ENCODE measurements at places on chromosomes 11 and 22.

DNA sequence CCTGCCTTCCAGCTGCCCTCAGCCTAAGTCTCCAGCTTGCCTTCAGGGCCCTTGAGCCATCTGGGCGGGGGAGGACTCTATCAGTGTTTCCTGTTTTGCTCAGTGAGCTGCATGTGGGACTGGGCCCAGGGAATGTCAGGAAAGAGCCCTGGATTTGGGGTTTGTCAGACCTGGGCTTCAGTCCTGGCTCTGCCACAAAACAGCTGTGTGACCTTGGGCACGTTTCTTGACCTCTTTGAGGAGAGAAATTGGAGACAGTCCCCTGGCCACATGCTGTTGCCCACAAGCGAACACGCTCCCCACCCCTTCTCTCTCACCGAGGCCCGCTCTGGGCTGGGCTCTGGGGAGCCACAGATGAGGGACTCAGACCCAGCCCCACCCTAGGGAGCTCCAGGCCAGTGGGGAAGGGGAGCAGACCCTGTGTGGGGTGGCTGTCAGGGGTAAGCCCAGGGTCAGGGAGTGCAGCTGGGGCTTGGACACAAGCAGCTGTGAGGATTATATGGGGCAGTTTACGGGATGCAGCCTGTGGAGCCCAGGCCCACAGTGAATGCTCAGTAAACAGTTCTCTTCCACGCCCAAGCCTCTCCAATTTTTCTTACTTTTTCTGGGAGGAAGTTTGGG is 12.3 kb downstream of the MYO7A start:
- DNase-seq, result no peak

- DNase-seq, result no peak
Measured at GRCh38 chr11:111438846-111439520, 59.9 kb upstream of the POU2AF1 start.

DNA sequence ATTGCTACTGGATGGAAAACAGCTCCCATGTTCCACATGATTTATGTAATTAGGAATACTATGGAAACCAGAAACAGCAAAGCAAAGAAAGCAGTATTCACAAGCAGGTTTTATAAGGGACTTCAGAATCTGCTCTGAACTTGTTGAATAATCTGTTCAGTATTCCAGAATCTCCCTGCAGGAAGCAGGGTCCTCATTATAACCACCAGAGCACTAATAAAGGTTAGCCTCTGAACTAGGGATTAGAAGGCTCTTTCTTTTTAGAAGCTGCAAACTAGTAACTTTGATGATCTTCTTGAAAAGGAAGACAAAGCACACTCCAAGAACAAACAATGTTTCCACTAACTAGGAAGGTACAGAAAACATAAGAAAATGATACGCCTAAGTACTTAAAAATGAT is 125.8 kb downstream of the DCDC1 start:
- DNase-seq, result no peak

DNA sequence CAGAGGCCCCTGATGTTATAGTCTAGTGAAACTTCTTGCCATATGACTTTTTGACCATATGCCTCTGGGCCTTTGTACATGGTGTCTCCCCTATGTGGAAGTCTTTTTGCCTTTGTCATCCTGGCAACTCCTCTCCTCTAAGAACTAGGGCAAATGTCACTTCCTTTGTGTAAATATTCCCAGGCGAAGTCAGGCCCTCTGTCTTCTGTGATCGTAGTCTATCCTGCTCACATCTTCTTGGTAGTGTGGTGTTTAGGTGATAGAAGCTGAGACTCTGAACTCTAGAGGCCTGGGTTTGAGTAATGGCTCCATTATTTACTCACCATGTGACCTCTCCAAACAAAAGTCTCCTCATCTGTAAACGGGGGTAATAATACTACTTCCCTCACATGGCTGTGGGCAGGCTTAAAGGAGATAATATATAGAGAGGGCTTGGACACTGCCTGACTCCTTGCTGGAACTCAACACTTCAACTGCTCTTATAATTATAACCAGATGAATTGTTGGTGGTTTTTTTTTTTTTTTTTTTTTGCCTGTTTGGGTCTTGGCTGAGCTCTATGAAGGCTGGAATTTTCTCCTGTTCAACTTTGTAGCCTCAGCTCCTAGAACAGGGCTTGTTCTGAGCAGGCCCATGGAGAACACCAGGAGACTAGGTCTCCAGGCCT is 43.8 kb downstream of the INSC start:
- DNase-seq, result no peak

- DNase-seq, result no peak
Measured at GRCh38 chr22:36315325-36315724, 62.4 kb downstream of the APOL1 start.

DNA sequence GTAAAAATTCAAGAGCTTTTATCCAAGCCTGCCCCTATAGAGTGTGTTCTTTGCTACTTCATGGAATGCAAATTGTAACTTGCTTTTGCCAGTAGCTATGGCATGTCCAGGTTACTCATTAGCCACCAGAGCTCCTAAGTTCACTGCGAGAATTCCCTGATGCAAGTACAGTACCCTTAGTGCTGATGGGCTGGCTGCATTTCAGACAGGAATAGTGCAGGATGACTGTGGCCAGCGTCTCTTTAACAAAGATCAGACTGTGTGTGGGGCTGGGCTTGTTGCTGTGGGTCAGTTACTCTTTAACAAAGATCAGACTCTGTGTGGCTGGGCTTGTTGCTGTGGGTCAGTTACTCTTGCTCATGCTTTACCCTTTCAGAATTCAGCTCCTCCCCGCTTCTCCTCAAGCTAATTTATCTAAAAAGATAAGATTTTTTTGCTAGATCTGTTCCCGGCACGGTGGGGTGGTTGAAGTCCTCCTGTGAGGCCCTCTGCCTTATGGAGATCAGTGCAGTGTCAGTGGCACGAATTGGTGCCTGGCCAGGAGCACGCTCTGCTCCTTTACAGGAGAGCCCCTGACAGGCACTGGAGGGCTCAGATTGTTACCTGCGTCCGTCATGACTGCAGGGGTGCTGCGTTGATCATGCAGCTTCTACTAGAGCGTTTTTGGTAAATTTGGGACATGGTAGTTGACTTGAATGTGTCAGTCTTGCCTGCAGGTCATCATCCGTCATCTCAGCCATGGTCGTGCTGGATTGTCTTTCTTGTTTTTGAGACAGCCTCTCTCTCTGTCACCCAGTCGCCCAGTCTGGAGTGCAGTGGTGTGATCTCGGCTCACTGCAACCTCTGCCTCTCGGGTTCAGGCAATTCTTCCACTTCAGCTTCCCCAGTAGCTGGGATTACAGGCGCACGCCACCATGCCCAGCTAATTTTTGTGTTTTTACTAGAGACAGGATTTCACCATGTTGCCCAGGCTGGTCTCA is 27.0 kb downstream of the AP2A2 start:
- peak; percentile 59 for DNase-seq

DNA sequence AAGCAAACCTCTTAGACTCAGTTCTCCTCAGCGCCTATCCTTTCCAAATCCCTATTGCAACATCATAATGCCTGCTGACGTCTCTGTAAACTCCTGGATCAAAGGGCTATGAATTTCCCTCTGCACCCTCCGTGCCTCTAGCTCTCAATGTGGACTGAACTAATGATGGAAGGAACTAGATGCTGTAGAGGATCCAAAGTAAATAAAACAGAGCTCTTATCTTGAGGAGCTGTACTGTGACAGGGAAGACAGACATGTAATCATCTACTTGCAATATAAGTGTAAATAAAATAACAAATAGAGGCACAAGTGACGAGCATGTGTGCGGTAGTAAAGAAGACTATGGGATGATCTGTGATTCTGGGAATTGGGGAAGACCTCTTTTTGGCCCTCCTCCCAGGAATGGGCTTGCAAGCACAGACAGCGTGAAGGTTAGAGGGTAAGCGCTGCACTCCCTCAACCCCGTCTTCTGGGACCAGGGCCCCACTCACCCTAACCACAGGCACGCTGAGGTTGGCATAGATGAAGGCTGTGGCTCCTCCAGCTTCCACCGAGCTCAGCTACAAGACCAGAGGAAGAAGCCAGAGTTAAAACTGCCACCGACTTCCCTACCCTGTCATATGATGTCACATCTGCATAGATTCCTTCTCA is 42.2 kb downstream of the P4HA3 start:
- no peak for DNase-seq

DNA sequence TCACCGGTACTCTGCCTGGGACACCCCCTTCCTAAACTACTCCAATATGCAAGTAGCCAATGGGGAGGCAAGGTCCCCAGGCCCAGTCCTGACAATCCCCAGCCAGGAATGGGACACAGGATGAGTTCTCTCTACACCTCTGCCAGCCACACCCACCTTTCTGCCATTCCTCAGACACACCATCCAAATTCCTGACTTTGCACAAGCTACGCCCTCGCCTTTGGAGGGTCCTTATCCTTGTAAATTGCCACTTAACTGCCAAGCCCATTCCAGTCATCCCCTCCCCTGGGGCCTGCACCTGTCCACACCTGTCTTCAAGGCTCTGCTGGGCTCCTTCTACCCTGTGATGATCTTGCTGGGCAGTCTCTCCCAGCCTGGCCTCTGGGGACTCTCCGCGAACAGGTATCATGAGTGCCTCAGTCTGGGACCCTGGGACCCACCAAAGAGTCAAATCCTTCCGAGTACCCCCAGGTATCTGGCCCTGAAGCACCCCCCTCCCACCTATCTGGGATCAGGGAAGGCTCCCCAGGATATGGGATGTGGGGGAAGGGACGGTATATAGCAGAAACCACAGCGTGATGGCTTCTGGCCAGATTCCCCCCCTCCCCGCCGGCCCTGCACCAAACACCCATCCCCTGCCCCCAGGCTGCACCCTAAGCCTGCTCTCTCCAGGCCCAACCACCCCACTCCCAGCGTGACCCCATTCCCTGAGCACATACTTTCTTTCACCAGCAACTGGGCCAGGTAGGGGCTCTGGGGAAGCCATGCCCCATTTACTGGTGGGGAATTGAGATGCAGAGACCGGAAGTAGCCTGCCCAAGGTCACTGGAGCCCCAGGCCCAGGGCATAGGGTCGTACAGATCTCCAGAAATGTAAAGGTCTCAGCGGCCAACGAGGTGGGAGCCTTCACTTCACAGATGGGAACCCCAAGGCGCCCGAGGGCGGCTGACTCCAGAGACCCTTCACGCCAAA is 806 bp downstream of the ARAP1 start:
- DNase-seq, result no peak

DNA sequence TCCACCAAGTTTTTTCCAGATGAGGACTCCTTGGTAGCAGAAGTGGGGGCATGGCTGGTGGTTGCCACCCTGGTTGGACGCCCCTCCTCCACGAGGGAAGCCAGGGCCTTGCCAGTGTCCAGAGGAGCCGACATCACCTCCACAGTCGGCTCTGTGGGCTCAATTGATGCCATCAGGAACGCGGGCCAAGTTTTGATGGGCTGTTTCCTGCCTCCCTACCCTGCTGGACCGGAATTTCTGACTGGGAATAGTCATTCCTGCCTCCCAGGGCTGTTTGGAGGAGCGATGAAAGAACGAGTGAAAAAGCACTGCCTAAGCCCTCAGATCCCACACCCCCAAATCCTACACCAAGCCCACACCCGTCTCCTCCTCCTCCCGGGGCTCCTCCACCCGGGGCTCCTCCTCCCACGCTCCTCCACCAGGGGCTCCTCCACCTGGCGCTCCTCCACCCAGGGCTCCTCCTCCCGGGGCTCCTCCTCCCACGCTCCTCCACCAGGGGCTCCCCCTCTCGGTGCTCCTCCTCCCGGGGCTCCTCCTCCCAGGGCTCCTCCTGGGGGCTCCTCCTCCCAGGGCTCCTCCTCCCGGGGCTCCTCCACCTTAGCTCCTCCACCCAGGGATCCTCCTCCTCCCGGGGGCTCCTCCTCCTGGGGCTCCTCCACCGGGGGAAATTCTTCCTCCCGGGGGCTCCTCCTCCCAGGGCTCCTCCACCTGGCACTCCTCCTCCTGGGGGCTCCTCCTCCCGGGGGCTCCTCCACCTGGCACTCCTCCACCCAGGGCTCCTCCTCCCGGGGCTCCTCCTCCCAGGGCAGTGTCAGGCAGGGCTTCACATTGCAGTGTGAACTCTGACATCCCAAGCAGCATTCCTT is 10.0 kb upstream of the PRR5 start:
- DNase-seq, result no peak

- DNase-seq, result no peak
Measured at GRCh38 chr11:93623920-93624319, 37.6 kb upstream of the CEP295 start.

- DNase-seq, result peak; percentile 49
Measured at GRCh38 chr11:112797092-112797491, 164.1 kb upstream of the NCAM1 start.

- no peak for DNase-seq
Measured at GRCh38 chr11:102470251-102470650, 17.7 kb upstream of the TMEM123 start.

- DNase-seq, result no peak
Measured at GRCh38 chr22:32916025-32916424, 114.5 kb downstream of the TIMP3 start.

GRCh38 chr11:36257351-36257750 is 31.9 kb downstream of the COMMD9 start:
- peak; percentile 28 for DNase-seq

DNA sequence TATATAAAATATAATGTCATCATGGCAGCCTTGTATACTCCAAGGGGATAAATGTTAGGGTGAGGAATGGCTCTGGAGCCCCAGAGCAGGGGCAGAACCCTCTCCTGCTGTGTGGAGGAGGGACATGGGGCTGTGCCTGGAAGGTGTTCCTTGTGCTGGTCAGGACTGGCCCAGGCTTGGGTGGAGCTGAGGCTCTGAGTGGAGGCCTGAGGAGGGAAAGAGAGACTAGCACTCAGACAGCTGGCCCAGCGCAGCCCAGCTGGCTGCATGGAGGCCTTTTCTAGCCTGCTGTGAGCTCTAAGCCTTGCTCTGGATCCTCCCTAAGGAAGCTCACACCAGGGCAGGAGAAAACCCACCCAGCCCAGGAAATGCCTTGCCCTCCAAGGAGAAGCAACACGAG is 113.5 kb downstream of the RRAS2 start:
- no peak for DNase-seq

DNA sequence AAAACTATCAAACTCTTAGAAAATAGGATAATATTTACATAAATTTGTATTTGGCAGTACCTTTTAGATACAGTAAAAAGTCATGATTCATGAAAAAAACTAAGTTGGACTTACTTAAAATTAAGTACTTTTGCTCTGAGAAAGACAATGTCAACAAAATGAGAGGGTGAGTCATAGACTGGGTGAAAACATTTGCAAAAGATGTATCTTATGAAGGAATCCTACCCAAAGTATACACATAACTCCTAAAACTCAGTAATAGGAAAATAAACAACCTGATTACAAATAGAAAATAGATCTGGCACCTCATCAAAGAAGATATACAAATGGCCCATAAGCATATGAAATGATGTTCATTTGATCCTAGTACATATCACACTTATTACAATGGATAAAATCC is 1154.6 kb downstream of the JRKL start:
- DNase-seq, result no peak

DNA sequence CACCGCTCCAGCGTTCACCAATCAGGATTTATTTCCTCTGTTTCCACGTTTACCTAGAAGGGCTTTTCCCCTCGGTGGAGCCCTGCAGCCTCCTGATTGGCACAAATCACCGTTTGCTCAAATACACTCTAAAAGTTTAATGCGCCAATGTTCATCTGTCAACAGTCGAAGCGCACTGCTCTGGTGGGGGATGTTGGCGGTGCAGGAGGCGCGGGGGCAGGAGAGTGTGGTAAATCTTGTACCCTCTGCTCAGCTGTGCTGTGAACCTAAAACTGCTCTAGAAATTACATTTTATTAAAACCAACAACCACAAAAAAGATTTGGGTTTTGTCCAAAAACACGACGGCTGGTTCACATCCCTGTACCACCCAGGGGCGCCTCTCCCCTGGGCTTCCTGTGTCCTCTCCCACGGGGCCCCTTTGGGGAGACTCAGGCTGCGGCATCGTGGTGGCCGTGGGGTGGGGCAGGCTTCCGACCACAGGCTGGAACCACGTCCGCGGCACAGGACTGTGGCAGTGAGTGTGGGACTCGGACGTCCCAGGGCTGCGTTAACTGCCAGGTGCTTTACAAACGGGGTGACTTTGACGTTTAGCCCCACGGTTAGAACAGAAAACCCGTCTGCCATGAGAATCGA is 13.5 kb downstream of the TTLL8 start:
- no peak for DNase-seq

All from right kidney (tissue), 9 donors.